ENCODE measurements at places on chromosomes 7 and 10.
A peak's percentile ranks its signal among the peaks of the same experiment; 100 is the strongest.

DNA sequence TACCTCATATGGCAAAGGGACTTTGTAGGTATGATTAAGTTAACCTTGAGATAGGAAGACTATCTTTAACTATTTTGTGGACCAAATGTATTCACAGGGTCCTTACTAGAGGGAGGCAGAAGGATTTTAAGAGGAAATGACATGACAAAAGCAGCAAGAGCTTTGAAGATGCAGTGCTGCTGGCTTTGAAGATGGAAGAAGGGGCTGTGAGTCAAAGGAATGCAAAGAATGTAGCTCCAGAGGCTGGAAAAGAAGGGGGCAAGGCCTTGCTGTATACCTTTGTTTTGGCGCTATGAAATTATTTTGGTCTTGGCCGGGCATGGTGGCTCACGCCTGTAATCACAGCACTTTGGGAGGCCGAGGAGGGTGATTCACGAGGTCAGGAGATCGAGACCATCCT, 3.2 kb upstream of the NRBF2 start:
- DNase-seq, result no peak

GRCh38 chr7:48048113-48048512, 12.8 kb downstream of the C7orf57 start:
- DNase-seq, result no peak

DNA sequence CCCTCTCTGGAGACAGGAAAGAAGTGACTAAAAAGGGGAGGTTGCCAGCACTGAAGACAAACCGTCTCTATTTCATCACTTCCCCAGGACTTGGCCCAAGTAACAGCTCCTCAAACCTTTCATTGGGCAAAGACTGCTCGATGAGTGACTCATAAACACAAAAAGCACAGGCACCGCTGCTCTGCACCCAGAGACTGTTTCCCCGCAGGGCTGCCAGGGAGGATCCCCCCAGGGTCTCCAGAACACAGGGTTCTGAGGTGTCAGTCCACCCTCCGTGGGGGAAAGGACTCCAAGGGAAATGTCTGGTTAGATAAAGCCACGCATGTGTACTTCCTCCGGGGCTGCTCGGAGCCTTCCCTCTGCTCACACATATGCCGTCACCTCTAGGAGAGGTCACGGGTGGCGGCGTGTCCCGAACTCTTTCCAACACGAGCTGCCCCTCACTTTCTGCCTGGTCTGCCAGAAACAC, 59.9 kb downstream of the INSIG1 start:
- DNase-seq, result no peak

DNA sequence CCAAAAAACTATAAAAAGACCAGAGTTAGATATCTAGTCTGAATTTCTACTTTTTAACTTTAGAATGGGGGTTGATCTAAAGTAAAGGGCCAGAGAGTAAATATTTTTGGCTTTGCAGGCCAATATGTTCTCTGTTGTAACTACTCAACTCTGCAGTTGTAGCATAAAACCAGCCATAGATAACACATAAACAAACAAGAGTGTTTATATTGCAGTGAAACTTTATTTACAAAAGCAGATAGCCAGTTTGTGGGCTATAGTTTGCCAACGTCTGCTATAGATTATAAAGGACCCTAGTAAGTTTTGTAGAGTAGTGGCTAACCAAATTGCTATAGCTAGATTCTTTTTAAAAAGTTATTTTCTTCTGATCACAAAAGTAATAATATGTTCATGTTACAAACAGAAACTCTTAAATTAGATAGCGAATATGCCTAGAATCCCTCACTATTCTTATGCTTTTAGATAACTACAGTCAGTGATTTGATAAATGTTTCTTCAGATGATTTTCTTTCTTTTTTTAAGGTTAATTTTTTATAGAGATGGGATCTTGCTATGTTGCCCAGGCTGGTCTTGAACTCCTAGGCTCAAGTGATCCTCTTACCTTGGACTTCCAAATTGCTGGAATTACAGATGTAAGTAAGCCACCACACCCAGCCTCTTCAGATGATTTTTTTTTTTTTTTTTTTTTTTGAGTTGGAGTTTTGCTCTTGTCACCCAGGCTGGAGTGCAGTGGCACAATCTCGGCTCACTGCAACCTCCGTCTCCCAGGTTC, 23.6 kb upstream of the HBP1 start:
- no peak for DNase-seq

DNA sequence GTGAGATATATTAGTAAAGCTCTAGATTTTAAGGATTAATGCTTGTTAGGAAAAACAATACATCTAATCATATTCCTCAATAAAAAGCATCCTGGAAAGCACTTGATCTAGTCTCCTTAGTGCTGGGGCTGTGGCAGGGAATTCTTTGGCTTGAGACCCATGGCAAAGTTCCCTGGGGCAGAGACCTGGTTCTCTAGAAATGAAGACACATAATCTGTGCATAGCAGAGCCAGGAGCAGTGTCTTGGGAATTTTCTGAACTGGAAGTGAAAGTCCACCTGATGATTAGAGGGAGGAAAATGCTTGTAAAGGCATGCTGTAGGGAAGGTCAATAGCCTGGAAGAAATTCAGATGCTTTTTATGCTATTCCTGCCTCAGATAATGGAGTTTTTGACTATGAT, 247.4 kb downstream of the CDK14 start:
- DNase-seq, result no peak

DNA sequence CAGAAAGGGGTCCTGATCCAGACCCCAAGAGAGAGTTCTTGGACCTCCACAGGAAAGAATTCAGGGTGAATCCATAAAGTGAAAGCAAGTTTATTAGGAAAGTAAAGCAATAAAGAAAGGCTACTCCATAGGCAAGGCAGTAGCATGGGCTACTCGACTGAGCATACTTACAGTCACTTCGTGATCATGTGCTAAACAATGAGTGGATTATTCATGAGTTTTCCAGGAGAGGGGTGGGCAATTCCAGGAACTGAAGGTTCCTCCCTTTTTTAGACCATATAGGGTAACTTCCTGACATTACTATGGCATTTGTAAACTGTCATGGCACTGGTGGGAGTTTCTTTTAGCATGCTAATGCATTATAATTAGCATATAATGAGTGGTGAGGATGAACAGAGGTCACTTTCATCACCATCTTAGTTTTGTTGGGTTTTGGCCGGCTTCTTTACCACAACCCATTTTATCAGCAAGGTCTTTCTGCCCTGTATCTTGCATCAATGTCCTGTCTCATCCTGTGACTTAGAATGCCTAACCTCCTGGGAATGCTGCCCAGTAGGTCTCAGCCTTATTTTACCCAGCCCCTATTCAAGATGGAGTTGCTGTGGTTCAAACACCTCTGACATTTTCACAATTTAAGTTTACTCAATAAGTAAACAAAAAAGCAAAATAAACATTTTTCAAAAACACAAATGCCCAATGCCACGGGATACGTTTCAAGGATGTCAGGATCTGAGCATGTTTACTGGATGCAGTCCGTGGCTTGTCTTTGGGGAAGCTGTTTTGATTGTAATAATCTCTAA, 37.0 kb downstream of the ALOX5 start:
- DNase-seq, result no peak

- DNase-seq, result no peak
Observed at GRCh38 chr7:42233695-42234331, 3.2 kb downstream of the GLI3 start.

DNA sequence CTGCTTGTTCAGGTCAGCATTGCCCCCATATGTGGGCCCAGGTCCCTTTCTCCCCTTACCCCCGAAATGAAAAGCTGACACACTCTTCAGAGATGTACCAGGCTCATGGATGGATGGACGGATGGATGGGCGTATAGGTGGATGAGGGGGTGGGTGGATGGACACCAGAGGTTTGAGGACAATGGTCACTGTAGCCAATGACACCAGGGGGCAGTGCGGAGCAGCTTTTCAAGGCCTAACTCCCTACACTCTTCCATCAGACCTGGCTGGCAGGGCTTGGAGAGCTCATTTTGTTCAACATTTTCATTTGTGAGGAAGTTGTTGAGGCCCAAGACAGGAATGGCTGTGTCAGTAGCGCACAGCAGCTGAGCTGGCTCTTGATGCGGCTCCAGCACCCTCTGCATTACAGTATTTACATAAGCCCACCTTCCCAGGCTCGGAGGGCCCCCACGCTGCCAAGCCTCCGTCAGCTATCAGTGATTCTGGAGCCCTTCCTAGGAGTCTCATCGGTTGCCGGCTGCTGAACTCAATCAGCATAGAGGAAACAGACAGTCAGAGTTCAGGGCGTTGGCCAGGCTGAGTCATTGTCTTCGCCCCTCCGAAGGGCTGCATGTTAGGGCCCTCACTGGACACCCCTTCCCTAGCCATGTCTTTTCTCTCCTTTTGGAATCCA, 11.6 kb upstream of the FFAR4 start:
- DNase-seq, result peak; percentile 21

DNA sequence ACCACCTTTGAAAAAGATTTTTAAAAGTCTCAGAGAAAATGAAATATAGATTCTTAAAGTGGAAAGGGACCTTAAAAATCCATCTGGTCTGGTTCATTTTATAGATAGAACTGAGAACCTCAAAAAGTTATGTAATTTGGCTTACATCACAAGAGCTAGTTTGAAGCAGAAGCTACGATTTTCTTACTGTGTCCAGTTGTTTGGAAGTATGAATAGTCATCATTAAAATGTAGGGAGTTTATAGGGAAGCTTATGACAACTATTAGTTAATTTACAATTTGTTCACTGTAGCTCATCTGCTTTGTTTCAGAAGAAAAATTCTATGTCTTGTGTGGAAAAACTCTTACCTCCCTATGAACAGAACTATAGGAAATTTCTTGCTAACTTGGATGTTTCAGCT, 26.9 kb downstream of the ZEB1 start:
- DNase-seq, result no peak

DNA sequence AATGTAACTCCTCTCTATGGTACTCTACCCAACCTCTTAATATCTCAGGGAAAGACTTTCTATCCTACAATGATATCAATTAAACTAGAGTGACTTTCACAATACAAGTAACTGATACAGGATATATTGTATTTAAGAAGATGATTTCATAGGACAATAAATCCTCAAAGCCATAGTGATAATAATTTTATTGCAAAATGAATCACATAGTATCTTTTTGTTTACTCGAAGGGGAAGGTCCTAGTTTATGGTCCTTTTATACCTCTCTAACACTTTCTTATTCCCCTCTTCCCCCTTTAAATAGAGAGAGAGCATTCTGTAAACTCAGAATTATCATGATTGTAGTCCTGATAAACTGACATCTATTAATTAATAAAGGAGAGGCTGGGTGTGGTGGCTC, 56.4 kb downstream of the TMEM106B start:
- DNase-seq, result no peak

- no peak for DNase-seq
Observed at GRCh38 chr7:44622342-44623151, 16.1 kb downstream of the OGDH start.

DNA sequence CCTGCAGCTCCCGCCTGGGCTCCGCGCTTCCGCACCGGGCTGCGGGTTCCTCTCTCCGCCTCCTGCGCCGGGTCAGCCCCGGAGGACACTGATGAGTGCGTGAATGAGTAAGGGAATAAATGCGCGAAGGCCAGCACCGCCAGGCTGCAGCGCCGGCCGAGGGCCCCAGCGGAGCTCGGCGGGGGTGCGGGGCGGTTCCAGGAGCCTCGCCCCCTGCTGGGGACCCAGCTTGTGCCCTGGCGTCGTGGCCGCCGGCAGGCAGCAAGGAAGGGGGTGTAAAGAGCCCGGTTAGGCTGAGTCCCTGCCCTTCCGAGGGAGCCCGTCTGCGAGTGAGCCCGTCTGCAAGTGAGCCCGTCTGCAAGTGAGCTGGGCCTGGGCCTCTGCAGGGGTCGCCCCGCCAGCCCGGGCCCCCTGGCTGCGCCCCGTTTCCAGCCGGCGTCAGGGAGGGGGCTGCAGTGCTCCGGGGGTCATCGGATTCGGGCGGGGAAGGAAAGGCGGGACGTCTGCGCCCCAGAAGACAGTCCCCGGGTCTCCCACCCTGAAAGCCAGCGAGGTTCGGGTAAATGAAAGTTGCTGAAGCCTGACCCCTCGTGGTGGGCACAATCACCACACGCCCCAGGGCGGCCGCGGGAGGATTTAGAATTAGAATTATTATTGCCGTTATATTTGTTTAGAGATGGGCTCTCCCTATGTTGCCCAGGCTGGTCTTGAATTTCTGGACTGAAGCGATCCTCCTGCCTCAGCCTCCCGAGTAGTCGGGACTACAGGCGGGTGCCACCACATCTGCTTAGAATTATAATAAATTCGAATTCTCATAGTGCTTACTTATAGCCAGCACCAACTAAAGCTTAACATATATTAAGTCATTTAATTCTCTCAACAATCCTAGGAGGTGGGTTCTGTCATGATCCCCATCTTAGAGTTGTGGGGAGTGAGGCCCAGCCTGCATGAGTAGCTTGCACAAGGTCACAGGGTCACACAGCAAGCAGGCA, 8.6 kb upstream of the CRYGN start:
- no peak for DNase-seq

GRCh38 chr10:101485681-101486554, 102.1 kb downstream of the POLL start:
- DNase-seq, result peak; percentile 22

DNA sequence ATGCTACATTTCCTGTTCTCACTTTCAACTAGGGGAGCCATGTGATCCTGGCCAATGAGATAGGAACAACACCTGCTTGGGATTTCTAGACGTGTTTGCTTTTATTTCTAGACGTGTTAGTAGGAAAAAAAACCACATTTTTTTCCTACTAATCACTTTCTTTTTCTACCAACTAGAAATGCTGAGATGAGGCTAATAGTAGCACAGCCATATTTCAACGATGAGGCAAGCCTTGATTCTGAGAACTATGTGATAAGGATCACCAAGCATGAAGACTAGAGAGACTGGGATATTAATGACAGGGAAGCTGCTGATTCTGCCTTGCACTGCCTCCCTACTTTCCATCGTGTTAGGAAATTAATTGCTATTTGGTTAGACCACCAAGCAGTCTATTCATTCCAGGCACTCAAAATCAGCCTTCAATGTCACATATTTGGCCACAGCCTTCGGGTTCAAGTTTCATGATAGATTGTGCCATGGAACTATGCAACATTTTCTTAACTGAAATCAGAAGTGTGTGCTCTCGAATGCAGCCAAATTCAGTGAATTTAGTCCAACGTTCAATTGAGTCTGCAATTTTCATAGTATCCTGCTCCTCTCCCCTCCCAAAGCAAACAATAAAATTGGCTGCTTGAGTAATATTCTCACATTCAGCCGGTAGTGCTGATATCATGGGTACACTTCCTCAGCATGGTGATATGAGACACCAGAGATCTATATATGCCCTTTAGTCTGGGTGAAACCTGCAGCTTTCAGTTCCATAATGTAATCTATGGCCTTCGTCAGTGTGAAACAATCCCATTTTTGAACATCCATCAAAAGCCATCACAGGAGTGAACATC, 98.1 kb downstream of the GPR37 start:
- no peak for DNase-seq

- DNase-seq, result no peak
Observed at GRCh38 chr7:139618482-139619366, 95.2 kb downstream of the CLEC2L start.
